NCI-H2081 (cell line): ENCODE measurements at places on chromosomes 13 and 19.

- no peak for DNase-seq
Measured at GRCh38 chr13:46629811-46630413, 76.9 kb downstream of the LRCH1 start.

- DNase-seq, result no peak
Measured at GRCh38 chr13:48443442-48444208, 30.7 kb upstream of the LPAR6 start.

DNA sequence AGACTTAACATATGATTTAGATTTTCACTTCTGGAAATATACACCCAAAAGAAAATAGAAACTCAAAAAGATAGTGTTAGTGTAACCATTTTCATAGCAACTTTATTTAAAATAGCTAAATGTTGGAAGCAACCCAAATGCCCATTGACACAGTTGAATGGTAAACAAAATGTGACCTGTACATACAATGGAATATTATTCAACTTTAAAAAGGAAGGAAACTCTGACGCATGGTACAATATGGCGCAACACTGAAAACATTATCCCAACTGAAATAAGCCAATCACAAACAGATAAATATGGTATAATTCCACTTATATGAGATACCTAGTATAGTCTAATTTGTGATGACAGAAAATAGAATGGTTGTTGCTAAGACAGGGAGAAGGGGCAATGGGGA lies 1456.1 kb upstream of the MIR17HG start:
- DNase-seq, result no peak

DNA sequence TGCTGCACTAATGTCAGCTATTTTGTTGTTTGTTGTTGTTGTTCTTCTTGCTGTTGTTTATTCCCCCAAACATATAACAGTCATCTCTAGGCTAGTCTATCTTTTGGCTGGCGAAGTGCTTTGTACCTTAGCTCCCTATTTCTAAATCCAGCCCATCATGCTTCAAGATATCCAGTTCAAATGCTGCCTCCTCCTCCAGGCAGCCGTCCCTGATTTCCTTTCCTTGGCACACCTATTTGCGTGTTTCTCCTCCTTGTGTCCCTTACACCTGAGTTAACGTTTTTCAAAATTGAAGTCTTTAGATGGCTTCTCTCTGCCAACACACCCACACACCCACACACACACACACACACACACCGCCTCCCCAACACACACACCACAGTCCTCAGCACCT lies 25.5 kb downstream of the INSR start:
- DNase-seq, result no peak

DNA sequence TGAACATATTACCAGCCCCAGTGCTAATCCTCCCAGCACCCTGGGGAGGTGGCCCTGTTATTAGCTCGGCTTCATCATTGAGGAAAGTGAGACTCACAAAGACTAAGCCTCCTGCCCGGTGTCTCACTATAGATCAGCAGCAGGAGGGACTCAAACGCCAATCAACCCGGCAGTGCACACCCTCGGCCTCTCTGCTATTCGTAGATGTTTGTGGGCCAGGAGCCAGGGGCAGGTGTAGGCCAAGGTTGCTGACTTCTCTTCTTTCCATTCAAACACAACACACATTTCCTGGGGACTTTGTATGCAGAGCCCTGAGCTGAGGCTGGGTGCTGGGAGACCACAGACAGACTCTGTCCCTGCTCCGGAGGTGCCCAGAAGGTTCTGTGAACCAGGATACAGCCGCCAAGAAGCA lies 9.4 kb upstream of the SBK3 start:
- DNase-seq, result peak; percentile 76

GRCh38 chr19:10820173-10820572 lies 15.8 kb downstream of the TMED1 start:
- DNase-seq, result no peak

GRCh38 chr13:110116072-110116487 lies 190.9 kb downstream of the COL4A1 start:
- DNase-seq, result no peak

DNA sequence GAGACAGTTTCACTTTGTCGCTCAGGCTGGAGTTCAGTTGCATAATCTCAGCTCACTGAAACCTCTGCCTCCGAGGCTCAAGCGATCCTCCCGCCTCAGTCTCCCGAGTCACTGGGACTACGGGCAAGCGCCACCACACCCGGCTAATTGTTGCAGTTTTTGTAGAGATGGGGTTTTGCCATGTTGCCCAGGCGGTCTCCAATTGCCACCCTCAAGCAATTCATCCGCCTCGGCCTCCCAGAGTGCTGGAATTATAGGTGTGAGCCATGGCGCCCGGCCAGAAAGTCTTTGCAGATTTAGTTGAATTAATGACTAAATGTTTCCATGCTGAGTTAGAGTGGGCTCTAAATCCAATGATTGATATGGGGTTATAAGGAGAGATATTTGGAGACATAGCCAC lies 4.5 kb upstream of the CADM4 start:
- DNase-seq, result no peak

DNA sequence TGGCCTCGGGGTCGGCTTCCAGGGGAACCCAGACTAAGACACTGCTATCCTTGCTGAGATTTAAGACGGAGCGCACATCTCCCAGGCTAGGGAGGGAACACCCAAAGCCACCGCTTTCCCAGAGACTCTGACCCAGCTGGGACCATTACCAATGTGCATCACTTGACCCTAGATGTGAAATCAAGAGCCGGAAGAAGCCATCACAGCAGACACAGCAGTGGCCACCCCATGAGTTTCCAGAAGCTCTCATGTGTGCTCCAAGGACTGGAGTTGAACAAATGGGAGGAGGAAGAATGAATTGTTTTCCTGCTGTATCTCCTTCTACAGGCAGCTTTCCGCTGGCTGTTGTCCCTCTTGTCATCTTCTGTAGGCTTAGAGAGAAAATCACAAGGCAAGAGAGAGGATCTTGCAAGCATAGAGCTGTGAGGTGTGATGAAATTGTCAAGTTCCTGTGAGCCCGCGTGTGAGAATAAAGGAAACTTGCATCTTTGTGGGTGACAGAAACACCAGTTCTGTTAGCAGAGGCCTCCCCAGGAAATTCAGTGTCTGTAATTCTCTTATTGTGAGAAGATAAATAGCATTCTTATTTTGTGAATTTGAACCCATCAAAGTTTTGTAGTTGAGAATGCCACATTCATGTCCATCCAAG lies 711.8 kb downstream of the UQCRFS1 start:
- DNase-seq, result no peak

DNA sequence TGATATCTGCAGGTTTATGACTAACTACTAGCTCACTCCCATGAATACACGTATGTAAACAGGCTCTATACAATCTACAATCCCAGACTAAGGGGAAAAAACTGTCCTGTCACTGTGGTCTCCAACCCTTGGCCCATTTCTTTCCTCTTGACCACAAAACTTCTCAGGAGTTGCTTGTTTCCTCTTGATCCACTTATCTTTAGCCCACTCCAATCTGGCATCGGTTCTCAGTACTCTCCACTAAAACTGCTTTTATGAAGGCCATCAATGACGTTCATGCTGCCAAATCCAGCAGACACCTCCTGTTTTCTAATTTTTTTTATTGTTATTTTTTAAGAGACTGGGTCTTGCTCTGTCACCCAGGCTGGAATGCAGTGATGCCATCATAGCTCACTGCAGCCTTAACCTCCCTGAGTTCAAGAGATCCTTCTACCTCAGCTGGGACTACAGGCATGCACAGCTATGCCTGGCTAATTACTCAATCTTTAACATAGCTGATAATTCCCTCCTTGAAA lies 31.9 kb upstream of the USPL1 start:
- DNase-seq, result no peak

GRCh38 chr19:41997121-41997850 lies 3.3 kb upstream of the ATP1A3 start:
- no peak for DNase-seq

DNA sequence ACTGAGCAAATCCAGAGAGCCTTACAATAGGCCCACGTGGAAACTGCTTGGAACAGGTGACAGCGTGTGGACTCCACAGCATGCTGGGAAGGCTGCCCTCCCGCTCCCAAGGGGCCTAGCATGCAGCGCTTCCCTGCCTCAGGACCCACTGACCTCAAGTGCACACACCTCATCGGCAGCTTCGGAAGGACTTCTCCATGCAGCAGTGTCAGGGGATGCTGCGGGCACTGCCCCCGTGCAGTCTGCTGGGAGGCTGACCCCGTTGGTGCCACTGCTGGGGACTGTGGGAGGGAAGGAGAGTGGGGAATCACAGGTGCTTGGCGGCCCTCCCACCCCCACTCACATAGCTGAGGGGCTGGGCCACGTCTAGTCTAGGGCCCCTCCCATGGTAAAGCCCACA lies 17.2 kb downstream of the CAPS start:
- no peak for DNase-seq
